ENCODE measurements at places on chromosomes 16 and 17.
A peak's percentile ranks its signal among the peaks of the same experiment; 100 is the strongest.

DNA sequence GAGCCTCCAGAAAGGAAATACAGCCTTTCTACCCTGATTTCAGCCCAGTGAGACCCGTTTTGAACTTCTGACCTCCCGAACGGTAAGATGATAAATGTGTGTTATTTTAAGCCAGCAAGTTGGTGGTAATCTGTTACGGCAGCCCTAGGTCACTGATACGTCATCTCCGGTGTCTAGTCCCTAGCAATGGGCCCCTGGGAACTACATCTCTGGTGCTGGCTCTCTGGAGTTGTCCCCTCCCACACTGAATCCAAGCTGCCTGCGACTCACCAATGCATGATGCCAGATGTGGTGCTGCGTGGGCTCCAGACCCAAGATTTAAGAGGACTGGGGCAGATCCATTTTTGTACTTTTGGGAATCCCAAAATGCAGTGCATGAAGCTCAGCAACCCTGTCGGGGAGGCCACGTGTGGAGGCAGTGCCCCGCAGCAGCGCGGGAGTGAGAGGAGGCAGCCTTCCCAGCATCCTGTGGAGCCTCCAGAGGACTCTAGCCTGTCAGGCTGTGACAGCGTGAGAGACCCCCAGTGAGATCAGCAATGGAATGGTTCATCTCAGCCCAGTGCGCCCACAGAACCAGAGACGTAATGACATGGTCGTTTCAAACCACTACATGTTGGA lies 43.6 kb upstream of the USP7 start:
- no peak for DNase-seq

DNA sequence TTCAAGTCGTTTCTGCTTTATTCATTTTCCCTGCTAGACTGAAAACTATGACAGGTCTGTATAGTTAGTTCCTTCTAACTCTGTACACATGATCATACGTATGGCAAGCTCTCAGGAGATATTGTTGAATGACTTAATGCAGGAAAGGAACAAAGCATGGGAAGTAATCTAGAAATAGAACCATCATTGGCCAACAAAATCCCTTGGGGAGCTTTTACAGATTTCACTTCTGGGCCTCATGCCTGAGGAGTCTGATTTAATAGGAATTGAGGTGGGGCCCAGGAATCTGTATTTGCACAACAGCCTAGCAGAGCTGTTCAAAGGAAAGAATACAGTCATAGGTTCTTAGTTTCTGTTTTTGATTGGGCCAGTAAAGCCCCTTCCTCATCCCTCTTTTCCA lies 229.2 kb downstream of the MAP2K6 start:
- no peak for DNase-seq

GRCh38 chr17:21376759-21377690 lies 868 bp downstream of the KCNJ12 start:
- DNase-seq = peak; percentile 56

DNA sequence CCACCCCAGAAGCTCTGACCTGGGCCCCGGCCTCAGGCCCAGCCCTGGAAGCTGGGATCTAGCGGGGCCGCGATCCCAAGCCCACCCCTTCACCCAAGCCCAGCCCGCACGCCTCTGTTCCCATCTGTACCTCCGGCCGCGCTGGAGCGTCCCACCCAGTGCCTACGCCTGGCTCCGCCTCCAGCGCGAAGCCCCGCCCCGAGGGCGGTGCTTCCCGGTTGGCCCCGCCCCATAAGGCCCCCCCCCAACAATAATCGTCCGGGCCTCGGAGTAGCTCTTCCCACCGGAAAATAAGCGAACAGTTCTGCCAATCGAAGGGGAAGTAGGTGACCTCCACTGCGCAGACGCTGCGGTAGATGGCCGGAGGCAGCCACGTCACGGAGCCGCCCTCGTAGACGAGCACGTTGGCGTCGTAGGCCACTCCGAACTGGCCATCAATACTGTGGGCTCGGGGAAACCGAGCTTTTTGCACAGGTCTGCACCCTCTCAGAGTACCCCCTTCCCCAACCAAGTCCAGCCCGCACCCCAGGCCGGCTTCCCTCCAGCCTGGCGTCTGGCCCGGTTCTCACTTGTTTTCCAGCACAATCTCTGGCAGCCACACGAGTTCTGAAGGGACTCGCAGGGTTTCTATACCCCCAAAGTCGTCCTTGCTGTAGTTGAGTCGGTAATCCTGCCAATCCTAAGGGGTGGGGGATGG lies 1.1 kb downstream of the CHRNE start:
- no peak for DNase-seq

DNA sequence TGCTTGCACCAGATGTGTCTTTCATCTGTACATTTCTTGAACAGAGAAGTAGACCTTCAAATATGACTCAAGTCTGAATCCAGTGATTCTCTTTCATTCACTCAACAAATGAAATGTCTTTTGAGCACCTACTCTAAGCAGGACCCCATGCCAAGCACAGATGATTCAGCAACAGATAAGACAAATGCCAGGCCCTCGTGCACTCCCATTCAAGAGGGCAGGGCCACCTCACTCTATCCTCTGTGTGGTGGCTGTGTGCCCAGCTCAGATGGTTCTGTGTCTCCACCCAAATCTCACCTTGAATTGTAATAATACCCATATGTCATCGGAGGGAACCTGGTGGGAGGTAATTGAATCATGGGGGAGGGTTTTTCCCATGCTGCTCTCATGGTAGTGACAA lies 74.1 kb upstream of the NKD1 start:
- no peak for DNase-seq

- DNase-seq = no peak
These were observed 64.1 kb downstream of the TIMM22 start for GRCh38 chr17:1060991-1061390.

DNA sequence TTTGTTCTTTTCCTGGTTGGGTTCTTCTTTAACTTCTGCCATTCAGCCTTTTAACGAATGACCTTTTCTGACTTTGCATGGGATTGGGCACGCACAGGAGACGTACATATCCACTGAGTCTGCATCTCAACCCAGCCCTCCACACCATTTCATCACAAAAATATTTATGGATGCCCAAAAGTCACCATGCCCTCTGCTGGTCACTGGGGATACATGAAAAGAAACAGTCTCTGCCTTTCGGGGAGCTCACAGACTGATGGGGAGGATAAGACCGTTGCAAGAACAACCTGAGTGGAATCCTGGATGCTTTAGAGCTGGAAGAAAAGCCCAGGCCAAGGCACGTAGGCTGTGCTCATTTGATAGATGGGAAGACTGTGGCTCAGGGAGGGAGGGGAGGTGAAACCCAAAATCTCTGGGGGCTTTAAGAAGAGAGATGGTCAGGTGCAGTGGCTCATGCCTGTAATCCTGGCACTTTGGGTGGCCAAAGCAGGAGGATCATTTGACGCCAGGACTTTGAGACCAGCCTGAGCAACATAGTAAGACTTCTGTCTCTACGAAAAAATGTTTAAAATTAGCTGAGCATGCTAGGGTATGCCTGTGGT lies 7.9 kb upstream of the MT2A start:
- peak; percentile 52 for DNase-seq

DNA sequence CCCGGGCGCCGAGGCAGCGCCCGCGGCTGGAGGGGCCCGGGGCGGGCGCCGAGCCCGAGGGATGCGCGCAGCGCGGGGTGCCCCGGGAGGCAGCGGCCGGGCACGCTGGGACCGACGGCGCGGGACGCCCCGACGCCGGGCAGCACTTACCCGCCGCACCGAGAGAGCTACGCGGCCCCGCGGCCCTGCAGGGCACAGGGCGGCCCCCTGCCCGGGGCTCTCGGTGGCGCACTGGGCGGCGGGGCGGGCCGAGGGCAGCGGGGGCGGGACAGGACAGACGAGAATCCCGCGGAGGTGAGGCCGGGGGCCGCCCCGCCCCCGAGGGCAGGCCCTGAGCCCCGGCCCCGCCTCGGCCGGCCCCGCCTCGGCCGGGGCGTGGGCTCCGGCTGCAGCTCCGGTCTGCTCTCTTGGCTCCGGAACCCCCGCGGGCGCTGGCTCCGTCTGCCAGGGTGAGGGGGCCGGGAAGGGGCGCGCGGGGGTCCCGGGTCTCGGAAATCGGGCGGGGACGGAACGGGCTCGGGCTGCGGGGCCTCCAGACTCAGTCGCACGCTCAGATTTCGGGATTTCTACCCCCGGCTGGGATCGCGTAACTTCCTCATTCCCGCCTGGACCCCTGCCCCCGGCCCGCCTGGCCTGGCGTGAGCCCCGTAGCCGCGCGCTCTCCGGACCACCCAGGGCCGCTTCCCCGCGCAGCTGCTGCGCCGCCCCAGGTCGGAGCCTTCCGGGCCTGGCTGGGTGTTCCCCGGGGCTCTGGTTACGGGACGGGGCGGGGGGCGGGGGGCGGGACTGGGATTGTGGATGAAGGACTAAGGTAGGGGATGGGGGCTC lies at the start of gene PLD2:
Gene PLD2 (plus strand): TSS at position 376 of the 828 bp plus-strand sequence. CDS start 621 bp downstream, outside the sequence.
- peak; percentile 97 for DNase-seq

GRCh38 chr17:42843358-42843934 lies 934 bp upstream of the AOC2 start:
- peak; percentile 71 for DNase-seq

GRCh38 chr16:50309527-50310307 lies 43.4 kb downstream of the ADCY7 start:
- no peak for DNase-seq

DNA sequence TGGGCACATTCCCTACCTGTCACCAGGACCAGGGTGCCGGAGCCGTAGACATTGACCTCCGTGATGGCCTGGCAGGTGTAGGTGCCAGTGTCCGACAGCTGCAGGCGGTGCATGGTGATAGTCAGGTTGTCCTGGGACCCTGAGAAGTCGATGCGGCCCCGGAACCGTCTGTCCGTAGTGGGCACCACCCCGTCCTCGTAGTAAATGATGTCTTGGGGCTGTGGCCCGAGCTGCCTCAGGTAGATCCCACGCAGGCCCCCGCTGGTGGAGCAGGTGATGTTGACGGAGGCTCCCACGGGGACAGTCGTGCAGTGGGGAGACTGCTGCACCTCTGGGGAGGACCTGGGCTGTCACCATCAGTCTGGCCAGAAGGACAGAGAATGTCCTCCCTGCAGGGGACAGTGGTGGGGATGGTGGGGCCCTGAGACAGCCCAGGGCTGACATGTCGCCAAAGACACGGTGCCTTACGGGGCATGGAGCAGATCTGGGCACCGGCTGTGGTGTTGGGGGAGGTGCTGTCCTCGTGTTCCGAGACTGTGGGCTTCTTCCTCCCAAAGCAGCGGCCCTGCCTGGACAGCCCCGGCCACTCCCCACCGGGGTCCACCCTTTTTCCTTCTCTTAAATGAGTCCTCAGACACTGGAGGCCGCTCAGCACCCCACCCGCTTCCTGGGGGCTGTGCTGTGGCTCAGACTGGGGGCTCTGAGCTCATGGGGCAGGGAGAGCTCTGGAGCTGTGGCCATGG lies 586 bp downstream of the CD7 start:
- DNase-seq = no peak

DNA sequence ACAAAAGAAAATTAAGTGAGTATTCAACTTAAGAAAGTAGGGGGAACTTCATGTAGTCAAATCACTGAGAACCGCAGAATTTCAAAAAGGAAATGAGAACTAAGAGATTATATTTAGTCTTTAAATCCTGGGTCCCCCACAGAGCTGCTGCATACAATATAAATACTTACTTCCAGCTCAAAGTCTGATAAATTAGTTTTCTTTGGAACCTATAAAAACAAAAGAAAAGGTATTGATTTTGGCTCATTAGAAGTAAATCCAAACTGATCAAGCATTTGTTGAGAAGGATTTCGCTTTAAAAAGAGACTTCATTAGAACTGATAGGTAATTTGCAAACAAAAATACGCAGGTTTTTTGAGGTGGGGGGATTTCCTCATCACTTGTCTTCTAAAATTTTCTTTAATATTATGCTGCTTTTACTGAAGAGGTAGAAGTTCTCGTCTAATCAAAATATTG lies 21.9 kb downstream of the PARN start:
- DNase-seq = no peak

GRCh38 chr17:30093463-30094147 lies 23.0 kb upstream of the NSRP1 start:
- DNase-seq = peak; percentile 71

DNA sequence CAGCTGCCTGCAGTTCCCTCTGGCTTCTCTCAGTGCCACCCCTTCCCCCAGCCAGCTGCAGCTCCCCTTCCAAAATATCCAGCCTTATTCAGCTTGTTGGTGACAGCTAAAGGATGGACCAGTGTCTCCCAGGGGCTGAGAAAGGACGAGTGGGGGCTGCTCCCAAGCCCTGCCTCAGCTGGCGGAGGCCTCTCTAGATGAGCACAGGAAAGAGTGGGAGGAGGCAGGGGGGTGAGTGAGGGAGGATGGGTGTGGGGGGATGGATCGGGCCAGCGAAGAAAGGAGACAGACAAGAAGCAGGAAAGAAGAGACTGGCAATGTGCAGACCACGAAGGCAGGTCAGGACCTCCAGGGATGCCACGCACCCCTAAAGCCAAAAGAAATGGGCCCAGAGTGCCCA lies 17.5 kb downstream of the PIPOX start:
- no peak for DNase-seq

- DNase-seq = peak; percentile 50
These were observed 116.5 kb downstream of the ADCY9 start for GRCh38 chr16:3999479-4000325.

DNA sequence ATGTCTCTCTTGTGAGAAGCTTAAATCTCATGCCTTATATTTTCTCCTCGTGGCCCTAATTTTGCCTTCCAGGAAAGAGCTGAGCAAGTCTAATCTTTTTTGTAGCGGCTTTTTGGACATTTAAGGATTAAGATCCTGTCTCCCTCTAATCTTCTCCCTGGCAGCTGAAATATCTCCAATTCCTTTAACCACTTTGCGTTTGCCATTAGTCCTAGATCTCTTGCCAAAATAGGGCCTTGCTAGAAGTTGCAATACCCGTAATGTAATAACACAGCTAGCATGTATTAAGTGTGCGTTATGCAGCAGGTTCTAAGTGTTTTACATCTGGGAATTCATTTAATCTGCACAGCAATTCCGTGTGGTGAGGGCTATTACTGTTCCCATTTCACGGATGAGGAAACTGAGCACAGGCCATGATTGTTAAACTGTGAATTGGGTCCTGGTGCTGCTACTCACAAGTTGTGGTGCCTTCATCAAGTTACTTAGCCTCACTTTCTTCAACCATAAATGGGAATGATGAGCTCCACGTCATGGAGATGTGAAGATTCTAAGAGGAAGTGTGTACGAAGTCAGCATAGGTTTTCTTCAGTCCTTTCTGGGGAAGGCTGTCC lies 198.9 kb upstream of the ASIC2 start:
- DNase-seq = no peak

- DNase-seq = no peak
These were observed 16.9 kb downstream of the RAB40C start for GRCh38 chr16:606656-607307.

- DNase-seq = no peak
These were observed 18.2 kb upstream of the RASL10B start for GRCh38 chr17:35713069-35713728.

DNA sequence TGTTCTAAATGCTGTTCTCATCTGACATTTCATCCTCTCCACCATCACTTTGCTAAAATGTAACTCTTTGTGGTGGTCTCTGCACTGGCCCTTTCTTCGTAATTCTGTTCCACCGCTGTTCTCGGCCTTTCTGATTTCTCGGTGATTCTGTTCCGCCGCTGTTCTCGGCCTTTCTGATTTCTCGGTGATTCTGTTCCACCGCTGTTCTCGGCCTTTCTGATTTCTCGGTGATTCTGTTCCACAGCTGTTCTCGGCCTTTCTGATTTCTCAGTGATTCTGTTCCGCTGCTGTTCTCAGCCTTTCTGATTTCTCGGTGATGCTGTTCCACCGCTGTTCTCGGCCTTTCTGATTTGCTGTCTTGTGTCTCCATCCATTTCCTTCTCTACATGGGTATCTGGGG lies 12.3 kb downstream of the FOXF1 start:
- no peak for DNase-seq

GRCh38 chr17:292016-292415 lies 60.6 kb downstream of the RPH3AL start:
- DNase-seq = no peak

- DNase-seq = no peak
These were observed 5.7 kb downstream of the TRIM47 start for GRCh38 chr17:75872434-75873351.
